ENCODE measurements at places on chromosomes 2 and 18.

- no peak for DNase-seq
Observed at GRCh38 chr2:31384771-31385276, 29.7 kb downstream of the XDH start.

- DNase-seq: no peak
Observed at GRCh38 chr2:23696752-23697045, 230.2 kb downstream of the ATAD2B start.

DNA sequence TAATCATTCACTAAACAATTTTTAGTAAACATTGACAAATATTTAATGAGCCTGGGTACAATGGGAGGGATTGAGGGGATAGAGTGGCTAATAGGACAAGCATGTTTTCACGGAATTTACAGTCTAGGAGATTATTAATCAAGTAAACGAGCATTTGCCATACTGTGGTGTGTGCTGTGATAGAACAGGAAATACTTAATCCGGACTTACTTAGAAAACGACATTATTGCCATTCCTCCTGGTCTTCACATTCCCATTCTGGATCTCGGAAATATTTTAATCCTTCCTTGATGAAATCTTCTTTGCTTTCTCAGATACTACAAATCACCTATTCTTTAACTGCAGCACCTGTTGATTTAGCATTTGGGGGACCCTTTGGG lies 905 bp downstream of the TTLL4 start:
- DNase-seq: no peak

- DNase-seq: no peak
Observed at GRCh38 chr2:59884166-59884565, 669.3 kb downstream of the BCL11A start.

GRCh38 chr2:107323946-107324565 lies 438.1 kb upstream of the ST6GAL2 start:
- no peak for DNase-seq

GRCh38 chr2:239780236-239780994 lies 244.7 kb downstream of the NDUFA10 start:
- DNase-seq: no peak

- no peak for DNase-seq
Observed at GRCh38 chr2:85537600-85538506, 1.1 kb upstream of the MAT2A start.

- DNase-seq: no peak
Observed at GRCh38 chr2:127740665-127741288, 39.5 kb downstream of the SFT2D3 start.

GRCh38 chr2:113876503-113877387 lies 13.1 kb upstream of the ACTR3 start:
- DNase-seq: peak; percentile 61

DNA sequence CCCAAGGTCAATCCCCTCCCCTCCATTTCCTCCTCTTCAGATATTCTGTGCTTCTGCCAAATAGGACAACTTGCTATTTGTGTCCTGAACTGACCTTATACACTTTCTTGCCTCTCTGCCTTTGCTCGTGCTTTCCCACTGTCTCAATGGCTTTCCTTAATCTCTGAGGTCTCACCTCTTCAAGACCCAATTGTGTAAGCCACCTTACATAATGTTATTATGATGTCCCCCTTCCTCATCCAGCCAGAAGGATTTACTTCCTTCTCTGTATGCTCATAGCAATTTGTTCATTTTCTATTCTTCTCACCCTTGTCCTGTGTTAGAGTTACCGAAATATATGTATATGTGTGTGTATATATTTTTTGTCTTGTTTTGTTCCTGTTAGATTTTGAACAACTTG lies 26.9 kb upstream of the DARS1 start:
- no peak for DNase-seq

GRCh38 chr2:240752209-240752608 lies 60.5 kb downstream of the AQP12A start:
- DNase-seq: no peak

- no peak for DNase-seq
Observed at GRCh38 chr2:69567157-69567908, 76.2 kb downstream of the AAK1 start.

DNA sequence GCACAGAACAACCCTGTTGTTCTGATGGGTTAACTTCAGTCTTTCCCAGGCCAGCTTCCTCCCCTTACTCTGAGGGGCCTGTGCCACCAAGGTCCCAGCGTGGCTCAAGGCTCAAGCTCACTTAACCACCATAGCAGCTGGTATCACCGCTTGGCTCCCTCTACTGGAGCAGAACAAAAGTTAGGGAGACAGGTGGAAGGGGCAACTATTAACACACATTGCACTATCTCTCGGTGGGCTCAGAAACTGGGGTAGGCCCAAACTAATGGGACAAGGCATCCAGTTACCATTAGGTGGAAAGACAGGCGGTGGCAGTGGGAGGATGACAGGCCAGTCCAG lies 88.7 kb upstream of the ATL2 start:
- no peak for DNase-seq

DNA sequence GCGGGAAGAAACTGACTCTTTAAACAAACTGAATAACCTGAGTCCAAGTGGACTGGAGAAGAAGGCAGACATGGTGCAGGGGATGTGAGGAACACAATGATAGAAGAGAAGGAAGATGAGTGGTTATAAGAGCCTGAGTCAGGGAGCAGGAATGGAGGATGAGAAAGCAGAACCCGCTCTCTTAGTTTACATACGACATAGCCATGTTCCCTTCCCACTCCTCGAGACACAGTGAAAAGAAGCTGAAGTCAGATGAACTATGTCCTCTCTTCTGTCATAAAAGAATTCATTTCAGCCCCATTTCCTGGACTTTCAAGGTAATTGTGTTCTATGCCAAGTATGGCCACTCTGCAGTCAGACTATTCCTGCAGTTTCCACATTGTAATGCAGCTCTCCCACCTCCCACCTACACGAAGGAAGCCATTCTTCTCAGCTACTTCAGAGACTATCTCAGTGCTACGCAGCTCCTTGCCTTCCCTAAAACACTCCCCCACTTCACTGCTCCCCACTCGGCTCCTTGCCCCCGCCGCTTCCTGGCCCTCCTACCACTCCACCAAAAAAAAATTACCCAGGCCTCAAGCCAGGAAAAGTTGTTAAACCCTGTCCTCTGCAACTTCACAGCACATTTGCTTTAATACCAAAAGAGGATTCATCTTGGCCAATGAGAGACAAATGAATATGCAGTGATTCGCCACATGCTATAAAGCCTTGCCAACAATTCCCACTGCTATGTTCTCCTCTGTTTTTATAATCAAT lies 323.4 kb upstream of the EPHA4 start:
- no peak for DNase-seq

- DNase-seq: no peak
Observed at GRCh38 chr2:239053801-239054503, 206.1 kb downstream of the TWIST2 start.

DNA sequence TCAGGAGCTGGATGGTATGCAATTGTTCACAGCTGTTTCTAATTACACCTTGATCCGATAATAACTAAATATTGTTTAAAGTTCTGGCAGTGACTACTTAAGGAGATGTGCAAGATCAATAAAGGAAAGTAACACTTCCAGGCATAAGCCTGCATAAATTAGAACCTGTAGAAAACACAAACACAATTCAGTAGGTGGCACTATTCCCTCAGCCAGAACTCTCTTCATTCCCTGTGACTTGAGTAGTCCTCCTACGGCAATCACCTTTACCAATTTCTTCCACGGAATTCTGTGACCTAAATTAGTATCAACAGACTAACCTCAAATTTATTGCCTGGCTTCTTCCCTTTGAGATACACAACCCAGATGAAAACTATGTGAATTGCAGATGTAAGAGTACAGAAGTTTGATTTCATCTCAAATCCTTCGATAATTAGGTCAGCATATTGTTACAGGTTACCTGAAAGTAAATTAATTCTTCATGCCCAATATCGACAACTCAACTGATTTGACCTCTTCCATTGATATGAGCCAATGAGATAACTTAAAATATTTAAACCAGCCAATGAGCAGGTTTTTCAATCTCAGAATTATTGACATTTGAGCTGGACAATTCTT lies 137.8 kb downstream of the PID1 start:
- no peak for DNase-seq

DNA sequence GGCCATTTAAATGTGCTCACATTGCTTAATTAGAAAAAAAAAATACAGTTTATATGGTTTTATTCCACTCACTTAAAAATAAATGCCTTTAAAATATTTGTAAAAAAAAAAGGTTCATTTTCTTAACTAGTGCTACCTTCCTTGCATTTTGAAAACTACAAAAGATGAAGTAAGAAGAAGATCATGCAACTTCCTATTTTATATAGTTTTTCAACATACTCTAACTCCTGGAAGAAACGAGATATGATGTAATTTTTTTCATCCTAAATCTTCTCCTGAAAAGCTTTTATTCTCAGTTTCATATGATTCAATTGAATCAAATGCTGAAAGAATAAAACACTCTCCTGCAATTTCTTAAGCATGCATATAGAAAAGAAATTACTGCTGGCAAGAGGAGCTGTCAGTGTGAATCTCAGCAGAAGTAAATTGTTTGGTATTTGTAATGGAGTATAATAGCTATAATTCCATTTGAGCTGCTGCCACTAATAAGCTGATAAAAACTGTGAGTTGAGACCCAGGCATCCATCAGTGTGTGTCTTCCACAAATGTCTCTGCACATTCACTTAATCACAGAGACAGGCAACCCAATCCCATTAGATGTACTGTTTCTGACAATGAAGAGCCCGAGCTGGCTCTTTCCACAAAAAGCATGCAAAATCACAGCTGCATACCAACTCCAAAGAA lies 3.7 kb downstream of the FTCDNL1 start:
- DNase-seq: no peak

DNA sequence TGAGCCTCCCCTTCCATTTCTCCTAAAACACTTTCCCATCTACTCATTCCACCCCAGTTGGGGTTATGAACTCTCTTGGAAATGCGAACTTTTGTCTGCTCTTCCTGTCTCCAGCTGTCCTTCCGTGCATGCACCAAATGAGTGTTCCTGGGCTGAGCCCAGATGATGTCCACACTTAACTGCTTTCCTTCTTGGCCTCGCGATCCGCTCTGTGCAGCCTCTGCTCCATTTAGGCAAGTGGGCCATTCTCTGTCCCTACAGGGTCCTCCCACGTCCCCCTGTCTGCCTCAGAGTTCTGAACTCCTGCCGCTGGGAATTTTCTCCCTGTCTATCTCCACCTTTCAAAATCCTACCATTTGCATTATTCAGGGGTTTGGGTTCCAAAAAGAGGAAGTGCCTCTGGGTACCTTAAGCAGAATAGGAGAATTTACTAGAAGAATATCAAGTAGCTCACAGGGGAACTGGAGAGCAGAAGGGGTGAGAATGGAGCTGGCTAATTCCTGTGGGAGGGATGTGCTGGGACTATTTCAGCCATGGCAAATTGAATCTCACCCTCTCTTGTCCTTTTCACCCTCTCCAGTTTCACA lies 4.7 kb upstream of the NCK2 start:
- DNase-seq: no peak

DNA sequence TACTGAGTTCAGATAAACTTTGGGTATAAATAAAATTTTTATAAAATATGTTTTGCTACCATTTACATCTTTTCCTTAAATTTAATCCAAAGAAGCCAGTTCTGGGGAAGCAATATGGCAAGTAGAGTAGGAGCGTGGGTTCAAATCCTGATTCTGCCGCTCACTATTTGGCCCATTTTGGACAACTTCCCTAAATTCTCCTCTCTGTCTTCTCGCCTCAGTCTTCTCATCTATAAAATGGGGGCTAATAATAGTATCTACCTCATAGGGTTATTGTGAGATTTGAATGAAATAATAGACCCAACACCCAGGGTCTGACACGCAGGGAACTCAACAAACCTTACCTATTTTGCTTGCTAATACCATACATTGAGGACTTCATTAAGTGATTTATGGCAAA lies 59.7 kb downstream of the ACTR2 start:
- DNase-seq: no peak

DNA sequence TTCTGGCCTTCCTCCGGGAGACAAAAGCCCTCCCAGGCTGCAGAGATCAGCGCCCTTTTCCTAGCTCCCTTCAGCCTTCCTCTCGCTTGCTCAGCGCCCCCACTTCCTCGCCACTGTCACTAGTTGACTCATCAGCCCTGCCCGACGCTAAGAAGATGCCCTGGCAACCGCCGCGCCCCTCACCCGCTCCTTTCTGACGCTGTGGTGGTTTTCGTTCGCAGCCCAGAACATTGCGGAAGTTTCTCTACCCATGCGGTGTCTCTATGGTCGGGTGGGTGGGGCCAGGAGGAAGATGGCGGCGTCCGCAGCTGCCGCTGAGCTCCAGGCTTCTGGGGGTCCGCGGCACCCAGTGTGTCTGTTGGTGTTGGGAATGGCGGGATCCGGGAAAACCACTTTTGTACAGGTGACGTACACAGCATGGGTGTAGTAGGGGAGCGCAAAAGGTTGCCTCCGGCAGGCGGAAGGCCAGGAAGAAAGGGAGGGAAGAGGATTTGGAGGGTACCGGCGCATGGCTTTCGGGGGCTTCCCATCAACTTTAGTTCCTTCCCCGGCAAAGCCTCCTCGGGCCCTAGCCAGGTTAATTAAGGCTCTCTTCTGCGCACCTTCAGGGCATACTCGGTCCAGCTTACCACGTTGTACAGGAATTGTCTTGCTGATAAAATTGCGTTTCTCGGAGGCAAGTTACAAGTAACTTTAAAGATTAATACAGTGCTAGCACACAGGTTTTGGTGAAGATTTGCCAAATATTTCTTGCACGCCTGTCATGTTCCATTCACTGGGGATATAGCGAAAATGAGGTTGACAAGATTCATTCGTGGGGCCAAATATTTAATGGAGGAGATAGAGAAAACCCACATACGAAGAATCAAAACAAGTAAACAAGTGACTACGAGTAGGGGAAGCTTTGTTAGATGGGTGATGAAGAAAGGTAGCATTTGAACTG lies at the start of the genes CCDC121 and GPN1:
Gene CCDC121, minus strand, starts transcription at position 246 of the 943 bp plus-strand sequence. CDS start 1,213 bp downstream, outside the sequence.
Gene GPN1, plus strand, starts transcription at position 284 of the 943 bp plus-strand sequence. Its CDS starts 9 bp downstream, at position 293.
- DNase-seq: peak; percentile 91

- DNase-seq: no peak
Observed at GRCh38 chr2:30766666-30767065, 40.6 kb downstream of the CAPN13 start.

GRCh38 chr2:160199683-160200389 lies at the start of gene ITGB6:
ITGB6 (minus strand) TSS chr2:160200272; CDS start chr2:160200063, 209 bp downstream.
- no peak for DNase-seq

DNA sequence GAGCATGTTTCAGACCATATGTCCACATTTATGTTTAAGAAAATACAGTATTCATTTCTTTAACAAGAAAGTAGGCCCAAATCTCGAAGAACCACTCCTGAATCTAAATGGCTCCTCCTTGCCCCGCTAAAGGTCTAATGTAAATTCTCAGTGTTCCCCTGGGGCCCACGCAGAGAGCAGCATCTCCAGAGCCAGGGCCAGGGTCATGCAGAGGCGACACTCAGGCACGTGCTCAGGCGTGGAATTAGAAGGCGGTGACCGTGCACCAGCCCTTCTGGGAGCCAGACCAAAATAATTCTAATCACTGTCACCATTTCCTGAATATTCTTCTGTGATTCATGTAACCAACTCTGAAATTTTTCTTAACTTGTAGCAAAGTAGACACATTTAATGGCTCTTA lies 68.3 kb upstream of the MYT1L start:
- no peak for DNase-seq

DNA sequence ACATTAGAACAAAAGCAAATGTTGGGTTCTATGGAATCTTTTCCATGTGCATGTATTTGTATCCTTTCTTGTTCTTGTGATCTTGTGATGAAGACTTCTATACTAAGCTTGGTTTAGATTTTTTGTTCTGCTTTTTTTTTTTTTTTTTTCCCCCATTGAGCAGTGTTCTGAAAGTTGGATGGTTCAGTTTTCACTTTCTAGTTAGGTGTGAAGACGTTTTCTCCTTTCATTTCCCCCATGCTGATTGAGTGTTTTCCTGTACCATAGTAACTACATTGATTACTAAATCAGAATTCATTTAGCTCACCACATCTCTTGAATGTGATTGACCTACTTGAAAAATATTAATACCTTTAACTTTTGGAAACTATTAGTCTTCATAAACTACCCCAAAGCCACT lies 34.1 kb downstream of the NOP58 start:
- DNase-seq: no peak

- DNase-seq: no peak
Observed at GRCh38 chr2:1808981-1809422, 64.7 kb upstream of the PXDN start.
